ENCODE measurements at places on chromosomes 3 and 15. TPM values are rescaled to one million over a fixed set of nuclear protein-coding genes. Genes with fewer than 3 reads are reported as not detected.

NPAP1 gene
- total RNA-seq = 0.30 TPM

ZBTB47 gene
- 6.6 TPM for total RNA-seq

AKAP13 gene
- 81.3 TPM for total RNA-seq

GRCh38 chr15:85725019-85725418 lies 69.7 kb downstream of the KLHL25 start:
- no peaks in the 10 kb centered on the region for H3K4me1 ChIP-seq
- no peaks in the 10 kb centered on the region for H3K27me3 ChIP-seq
- no peak overlapping the region for H3K27ac ChIP-seq
- H3K36me3 ChIP-seq = peaks cover 3% of the 10 kb centered on the region
- DNase-seq = no peak
- no peak overlapping the region for H3K4me3 ChIP-seq

- no peaks in the 10 kb centered on the region for H3K36me3 ChIP-seq
- H3K4me3 ChIP-seq = no peak overlapping the region
- H3K4me1 ChIP-seq = peaks cover 16% of the 10 kb centered on the region
- peak overlapping the region; percentile 47 for H3K27ac ChIP-seq
These were observed 104.6 kb upstream of the SKOR1 start for GRCh38 chr15:67720556-67721175.

DNA sequence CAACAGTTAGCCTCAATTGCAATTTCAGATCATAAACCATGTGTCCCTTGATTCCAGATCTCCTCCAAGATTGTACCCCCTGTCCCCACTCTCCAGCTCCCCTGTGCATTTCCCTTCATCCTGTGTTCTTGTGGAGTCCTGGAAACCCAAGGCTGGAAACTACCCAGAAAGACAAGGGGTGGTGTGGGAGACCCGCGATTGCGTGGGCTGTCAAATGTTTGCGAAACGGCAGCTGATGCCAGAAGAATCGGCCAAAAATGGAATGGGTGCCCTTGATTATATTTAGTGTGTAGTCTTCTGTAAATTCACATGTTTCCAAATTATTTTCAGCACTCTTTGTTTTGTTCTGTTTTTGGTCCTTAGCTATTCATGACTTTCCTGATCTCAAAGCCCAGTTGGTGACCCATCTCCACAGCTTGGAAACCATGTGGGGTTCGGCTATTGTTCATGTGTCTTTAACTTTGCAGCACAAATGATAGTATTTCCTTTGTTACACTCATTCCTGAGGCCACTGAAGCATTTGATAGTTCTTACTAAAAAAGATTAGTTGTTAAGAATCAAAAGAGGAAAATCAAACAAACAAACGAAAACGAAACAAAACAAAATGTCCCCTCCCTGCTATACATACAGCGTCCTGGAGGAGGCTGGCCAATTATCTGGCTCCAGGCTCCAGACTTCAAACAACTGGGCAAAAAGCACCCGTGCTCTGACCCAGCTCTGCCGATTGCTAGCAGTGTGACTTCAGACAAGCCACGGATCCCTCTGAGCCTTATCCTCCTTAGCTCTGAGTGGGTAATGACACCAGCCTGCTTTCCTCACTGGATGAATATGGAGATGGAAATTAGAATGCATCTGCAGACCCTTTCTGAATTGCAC lies 120.9 kb downstream of the CACNA2D3 start:
- no peaks in the 10 kb centered on the region for H3K4me1 ChIP-seq
- no peak overlapping the region for H3K4me3 ChIP-seq
- no peak overlapping the region for H3K27ac ChIP-seq

DNA sequence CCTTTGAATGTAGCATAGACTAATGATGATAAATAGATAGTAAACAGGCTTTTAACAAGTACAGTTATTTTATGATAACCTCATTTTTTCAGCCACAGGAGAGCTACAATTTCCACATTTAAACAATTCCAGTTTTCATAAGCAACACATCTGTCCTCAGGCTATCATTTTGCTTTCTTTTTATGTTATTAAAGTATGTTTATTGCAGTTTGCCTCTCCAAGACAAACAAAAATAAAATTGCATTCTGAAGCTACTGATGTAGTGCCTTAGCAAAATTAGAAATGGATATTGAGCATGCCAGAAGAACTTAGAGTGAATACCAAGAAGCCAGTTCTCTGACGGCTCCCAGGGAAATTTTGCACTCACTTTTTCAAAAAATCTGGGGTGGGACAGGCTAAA lies 140.6 kb upstream of the ABHD17C start:
- no peaks in the 10 kb centered on the region for H3K4me1 ChIP-seq
- no peak for DNase-seq
- no peaks in the 10 kb centered on the region for H3K27me3 ChIP-seq
- H3K27ac ChIP-seq = no peak overlapping the region

Measured in neural crest cell (in vitro differentiated cells).